ENCODE measurements at places on chromosomes 5 and 9.

DNA sequence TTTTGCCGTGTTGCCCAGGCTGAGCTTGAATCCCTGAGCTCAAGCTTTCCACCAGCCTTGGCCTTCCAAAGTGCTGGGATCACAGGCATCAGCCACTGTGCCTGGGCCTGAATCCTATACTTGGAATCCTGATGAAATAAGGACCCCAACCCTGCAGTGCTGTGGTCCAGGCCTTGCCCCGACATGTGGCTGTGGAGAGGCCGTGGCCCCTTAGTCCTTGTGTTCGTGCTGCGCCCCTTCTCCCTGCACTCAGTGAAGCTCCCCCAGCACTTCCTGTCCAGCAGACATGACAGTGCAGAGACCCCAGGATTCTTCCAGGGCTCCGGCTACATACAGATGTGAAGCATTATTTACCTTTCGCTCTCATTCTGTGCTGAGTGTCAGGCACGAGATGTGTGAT lies 52.9 kb downstream of the EHMT1 start:
- no peak for DNase-seq

GRCh38 chr5:1950096-1950707 lies 67.5 kb upstream of the IRX4 start:
- DNase-seq = no peak

- DNase-seq = no peak
These were observed 100.7 kb downstream of the YTHDC2 start for GRCh38 chr5:113614191-113614590.

DNA sequence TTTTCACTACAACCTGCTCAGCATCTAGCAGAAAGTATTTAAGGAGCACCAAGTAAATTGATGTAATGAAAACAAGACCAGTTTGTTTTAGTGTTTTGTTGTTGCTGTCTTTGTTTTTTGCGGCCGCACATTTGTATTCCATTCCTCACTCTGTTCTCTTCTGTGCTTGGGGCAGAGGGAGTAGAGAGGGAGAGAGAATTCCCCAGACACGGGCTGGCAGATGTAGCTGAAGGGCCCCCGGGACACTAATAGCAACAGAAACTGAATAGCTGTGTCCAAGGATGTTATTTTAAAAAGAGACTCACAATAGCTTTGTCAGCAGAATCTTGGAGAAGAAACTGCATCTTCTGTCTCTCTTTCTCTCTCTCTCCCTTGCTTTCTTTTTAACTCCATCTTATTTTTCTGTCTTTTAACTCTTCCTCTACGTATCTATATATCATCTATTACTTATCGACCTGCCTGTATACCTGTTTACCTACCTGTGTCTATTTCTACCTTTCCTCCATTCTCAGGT lies 145.3 kb downstream of the PAPPA start:
- no peak for DNase-seq

DNA sequence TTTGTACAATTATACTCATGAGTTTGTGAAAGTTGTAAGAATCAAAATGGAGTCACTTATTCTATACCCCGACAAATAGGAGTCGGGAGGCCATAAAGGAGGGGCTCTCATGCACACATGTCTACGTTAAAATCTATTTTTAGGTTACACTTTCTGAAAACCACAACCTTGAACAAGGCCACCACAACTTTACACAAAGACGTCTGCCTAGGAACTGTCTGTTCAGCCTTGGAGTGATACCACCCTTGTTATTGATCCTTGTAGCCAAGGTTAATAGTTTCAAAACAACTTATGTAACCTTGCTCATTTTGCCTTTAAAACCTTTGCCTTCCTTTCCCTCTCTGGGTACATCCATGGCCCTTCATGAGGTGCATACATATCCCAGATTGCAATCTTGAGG lies 4.1 kb upstream of the NDFIP1 start:
- no peak for DNase-seq

GRCh38 chr5:21391506-21391905 lies 1403.5 kb upstream of the CDH18 start:
- peak; percentile 1 for DNase-seq

GRCh38 chr9:92276331-92277032 lies 17.0 kb downstream of the IARS1 start:
- no peak for DNase-seq

- DNase-seq = no peak
These were observed 66.4 kb downstream of the DAPK1 start for GRCh38 chr9:87564111-87564510.

- DNase-seq = no peak
These were observed 8.7 kb upstream of the CDKN2AIPNL start for GRCh38 chr5:134420343-134420742.

- DNase-seq = no peak
These were observed 245.9 kb downstream of the SYK start for GRCh38 chr9:91047529-91047928.

- no peak for DNase-seq
These were observed 263.5 kb downstream of the NTRK2 start for GRCh38 chr9:84932915-84933527.

DNA sequence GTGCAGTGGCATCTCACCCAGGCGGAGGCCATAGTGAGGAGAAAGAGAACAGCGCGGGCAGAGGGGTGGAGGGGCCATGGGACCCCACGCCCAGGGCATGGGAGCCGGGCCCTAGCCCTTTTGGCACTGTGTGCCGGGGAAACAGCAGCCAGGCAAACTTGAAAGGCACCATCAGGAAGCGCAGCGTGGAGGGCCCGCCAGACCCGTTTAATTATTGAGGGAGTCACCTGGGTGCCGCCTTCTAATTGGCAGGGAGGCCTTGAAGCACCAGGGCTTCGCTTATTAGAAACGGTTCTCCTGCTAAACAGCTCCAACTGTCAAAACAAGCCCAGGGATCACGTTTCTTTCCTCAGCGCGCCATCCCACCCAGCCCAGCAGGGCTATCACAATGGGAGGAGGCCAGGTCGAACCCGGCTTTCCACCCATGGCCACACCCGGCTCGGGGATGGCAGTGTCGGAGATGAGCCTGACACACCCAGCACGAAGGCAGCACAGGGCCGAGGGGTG lies 104.6 kb upstream of the SARDH start:
- no peak for DNase-seq

DNA sequence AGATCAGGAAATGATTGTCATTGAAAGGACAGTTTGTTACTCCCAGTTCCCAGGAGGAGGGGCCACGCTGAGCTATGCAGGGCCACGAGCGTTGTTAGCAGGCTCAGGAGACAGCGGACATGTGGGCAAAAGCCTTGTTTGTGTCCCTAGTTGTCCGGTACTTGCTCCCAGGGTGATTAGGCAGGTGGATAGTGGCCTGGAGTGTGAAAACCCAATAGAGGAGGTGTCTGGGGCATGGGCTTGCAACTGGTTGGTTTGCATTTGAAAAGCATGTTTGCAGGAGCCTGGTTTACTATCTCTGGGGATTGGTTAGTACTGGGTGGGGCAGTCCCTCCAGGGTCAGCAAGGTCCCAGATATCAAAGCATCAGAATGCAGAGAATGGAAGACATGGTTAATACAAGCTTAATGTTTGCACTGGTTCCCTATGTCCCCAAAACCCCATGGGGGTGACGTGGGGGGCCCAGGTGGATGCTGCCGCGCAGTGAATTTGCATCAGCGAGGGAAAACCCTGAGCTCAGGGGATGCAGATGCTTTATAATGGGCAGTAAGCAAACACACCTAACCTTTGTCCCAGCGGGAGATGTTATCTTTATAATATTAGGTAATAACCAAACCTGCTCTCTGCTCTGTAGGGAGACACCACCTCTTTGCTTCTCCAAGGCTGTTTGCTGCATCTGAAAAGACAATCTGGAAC lies 39.7 kb downstream of the ROPN1L start:
- no peak for DNase-seq

- no peak for DNase-seq
These were observed 122.3 kb downstream of the SEMA5A start for GRCh38 chr5:9423571-9423970.

DNA sequence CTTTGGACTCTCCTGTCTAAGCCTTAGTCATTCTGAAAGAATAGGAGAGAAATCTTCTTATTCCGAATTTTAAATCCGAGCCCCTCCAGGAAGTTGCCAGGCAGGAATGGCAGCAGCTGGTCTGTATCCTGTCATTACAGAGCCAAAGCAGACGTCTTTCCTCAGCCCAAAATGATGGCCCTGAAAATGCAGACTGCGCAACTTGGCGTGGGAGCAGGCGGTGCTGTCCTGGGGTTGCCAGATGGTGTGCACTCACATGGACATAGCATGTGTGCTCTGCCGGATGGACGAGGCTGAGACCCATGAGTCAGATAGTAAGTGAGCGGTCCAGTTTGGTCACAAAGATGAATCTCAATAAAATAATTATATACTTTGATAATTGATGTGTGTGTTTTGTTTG lies 410.4 kb downstream of the KCTD16 start:
- DNase-seq = no peak

DNA sequence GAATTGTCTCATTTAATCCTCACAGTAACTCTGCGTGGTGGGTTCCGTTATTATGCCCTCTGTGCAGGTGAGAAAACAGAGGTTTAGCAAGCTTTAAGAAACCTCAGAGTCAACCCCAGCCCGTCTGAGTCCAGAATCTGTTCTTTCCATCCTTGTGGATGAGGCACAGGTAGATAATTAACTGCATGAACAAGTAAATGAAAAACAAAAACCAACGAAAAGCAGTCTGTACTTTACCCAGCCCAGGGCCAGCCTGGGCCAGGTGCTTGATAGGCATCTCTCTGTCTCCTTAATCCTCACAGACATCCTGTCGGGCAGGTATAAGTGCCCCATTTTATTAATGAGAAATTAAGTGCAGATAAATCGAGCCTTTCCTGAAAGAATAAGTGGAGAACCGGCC lies 25.3 kb upstream of the CXCL14 start:
- no peak for DNase-seq

- DNase-seq = no peak
These were observed 5.1 kb upstream of the HSPA5 start for GRCh38 chr9:125246261-125246667.

DNA sequence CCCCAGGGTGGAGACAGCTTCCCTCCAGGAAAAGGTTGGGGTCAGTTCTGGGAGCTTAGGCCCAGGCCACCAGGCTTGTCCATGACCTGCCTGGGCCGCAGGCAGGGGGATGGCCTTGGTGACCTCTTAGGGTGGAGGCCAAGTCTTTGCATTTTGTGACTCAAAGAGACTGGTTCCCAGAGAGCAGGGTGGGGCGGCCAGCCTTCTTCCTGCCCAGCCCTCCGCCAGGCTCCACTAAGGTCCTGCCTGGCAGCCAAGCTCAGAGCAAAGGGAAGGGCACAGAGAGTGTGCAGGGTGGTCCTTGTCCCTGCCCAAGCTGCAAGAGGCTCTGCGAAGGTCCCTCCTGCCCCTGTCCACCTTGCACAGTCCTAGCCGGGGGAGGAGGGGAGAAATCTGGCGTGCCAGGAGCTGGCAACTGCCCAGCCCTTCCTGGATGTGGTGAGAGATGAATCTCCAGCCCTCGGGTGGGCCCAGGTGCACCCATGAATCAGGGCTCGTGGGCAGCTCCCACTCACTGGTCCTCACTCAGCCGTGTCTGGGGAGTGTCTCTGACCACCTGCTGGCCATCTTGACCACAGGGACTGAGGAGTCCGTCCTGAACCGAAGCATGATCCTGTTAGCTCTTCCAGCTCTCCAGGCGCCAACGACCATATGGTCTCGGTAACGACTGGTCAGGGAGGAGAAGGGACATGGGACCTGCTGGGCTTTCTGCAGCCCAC lies 2.3 kb upstream of the PTGDS start:
- no peak for DNase-seq

GRCh38 chr9:3299872-3300271 lies 225.9 kb downstream of the RFX3 start:
- no peak for DNase-seq

- DNase-seq = no peak
These were observed 830.9 kb upstream of the WWC1 start for GRCh38 chr5:167460449-167461020.

GRCh38 chr5:157555037-157555640 lies 20.4 kb downstream of the ADAM19 start:
- DNase-seq = no peak

GRCh38 chr5:34055667-34056066 lies 12.7 kb upstream of the C1QTNF3 start:
- no peak for DNase-seq

- no peak for DNase-seq
These were observed 102.9 kb upstream of the PPP1R26 start for GRCh38 chr9:135376511-135377265.

GRCh38 chr5:117829646-117830045 lies 1158.7 kb downstream of the DTWD2 start:
- DNase-seq = no peak

GRCh38 chr9:36929350-36929675 lies 104.8 kb downstream of the PAX5 start:
- DNase-seq = no peak

GRCh38 chr5:92885950-92886349 lies 695.1 kb downstream of the NR2F1-AS1 start:
- DNase-seq = no peak

GRCh38 chr5:144192661-144193060 lies 22.0 kb downstream of the KCTD16 start:
- no peak for DNase-seq

- DNase-seq = no peak
These were observed 93.4 kb downstream of the DAB2IP start for GRCh38 chr9:121744687-121745395.

- DNase-seq = no peak
These were observed 63.4 kb downstream of the GOLM1 start for GRCh38 chr9:86035827-86036440.
